ENCODE measurements at places on chromosomes 4 and X.

GRCh38 chr4:83644677-83645659 is 109.1 kb downstream of the GPAT3 start:
- DNase-seq: no peak

DNA sequence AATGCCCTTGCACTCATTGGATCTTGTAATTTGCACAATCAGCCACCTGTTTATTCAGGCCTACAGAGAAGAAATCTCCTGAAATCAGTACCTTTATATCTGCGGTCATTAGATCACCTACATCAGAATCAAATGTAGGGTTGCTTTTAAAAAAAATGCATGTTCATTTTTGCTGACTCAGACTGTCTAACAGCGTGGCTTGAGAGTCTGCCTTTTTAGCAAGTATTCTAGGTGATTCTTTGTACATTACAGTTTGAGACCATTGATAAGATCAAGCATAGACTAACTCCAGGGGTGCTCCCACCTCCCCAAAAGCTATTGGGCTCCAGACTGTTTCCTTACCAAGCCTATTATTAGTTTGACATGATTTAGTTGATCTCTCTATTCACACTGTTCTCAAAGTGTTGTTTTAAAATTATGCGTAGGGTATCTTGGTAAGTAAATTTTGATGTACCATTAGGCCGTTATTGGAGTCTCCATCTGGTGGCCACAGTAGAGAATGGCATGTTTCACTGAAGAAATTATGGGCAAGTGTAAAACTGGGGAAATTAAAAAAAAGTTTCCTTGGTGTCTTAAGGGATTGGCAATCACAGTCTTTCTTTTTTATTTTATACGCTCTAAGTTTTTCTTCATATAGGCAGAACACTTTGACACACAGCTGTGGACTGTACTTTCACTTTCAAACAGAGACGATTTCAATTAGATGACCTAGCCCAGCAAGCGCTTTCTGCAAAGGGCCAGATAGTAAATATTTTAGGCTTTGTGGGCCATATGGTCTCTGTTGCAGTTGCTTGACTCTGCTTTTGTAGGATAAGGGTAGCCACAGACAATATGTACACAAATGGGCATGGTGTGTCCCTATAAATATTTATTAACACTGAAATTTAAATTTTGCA is 33.7 kb upstream of the MSL3 start:
- no peak for DNase-seq

GRCh38 chrX:74865725-74866124 is 59.5 kb downstream of the NEXMIF start:
- DNase-seq: no peak

DNA sequence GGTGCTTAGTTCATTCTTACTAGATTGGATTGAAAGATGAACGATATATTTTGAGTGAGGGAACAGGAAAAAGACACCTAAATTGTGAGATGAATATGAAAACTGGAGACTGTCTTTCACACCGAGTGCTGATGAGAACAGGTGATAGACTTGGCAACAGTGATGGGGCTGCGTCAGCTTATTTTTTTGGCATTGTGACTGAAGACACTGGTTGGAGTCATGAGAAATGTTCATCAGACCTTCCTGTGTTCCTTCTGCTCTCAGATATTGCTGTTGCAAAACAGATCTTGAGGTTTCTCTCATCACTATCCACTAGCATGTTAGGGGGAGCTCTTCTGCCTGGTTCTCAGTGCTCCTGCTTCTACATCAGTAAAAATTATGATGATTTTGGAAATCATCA is 124.2 kb upstream of the KCNIP4 start:
- DNase-seq: no peak

DNA sequence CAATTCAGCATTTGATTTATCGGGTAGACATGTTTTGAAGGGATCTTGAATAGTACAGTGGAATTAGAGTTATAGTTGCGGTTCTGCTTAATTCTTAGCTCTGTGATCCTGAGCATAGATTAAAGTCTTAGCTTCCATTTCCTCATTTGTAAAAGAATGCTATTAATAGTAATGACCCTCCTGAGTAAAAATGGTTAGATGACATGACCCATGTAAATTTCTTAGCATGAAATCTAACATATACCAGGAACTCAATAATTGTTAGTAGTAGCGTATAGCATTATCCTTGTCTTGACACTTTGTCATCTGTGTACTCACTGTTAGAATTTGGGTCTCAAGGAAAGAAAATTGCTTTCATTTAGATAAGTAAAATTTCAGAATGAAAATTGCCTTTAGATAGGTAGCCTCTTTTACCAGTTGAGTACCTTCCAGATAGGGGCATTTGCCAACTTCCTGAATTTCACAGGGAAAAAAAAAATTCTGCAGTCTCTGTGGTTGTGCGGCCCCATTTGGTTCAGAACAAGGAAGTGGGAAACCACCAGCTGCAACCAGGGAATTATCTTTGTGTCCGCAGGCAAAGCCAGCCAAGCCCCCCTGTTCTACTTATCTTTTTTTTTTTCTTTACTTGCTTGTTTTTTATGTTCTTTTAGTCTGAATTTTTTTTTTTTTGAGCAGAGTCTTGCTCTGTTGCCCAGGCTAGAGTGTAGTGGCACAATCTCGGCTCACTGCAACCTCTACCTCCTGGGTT is 86.9 kb downstream of the TMEM164 start:
- DNase-seq: no peak

DNA sequence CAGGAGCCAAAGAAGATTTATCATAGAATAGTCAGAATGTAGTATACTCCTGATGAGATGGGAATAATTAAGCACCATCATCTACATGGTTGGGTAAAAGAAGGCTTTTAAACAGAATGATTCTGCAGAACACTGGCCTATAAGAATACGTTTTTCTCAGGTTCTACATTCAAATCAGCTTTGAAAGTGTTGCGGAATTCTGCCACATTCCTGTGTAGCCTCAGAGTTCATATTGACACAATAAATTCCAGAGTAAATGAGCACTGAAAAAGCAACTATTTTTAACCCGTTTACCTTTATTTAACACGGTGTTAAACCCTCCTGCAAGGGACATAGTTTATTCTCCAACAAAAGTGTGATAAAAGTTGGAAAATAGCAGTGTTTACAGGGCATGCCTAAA is 950.2 kb upstream of the SLIT2 start:
- no peak for DNase-seq

- DNase-seq: no peak
These were observed 160.9 kb downstream of the SMIM20 start for GRCh38 chr4:26074712-26075430.

DNA sequence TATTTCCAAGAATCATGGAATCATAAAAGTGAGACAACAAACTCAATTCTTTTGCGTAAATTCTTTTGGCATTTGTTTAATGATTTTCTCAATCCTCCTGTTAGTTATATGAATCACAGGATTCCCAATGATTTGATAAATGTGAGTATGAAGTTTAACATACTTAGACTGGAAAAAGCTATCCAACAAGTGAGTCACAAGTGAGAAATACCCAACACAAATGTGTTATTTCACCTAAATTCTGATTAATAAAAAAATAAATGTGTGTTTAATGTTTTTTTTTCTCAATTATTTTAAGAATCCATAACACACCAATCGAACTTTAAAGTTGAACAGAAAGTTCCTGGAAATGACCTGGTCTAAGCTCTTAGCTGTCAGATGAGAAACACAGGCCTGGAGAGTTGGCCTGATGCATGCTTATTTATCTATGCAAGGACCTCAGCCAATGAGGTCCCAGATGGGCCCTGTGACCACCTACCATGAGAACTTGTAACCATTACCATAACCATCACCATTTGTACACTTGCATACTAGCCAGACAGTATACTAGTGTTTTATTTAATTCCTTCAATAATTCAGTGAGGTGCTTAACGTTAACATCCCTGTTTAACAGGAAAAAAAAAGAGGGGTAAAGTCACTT is 386.7 kb downstream of the SPRY1 start:
- no peak for DNase-seq

- no peak for DNase-seq
These were observed 133.4 kb downstream of the ADGRL3 start for GRCh38 chr4:61333490-61333889.

- no peak for DNase-seq
These were observed 27.7 kb downstream of the UVSSA start for GRCh38 chr4:1374706-1375045.

DNA sequence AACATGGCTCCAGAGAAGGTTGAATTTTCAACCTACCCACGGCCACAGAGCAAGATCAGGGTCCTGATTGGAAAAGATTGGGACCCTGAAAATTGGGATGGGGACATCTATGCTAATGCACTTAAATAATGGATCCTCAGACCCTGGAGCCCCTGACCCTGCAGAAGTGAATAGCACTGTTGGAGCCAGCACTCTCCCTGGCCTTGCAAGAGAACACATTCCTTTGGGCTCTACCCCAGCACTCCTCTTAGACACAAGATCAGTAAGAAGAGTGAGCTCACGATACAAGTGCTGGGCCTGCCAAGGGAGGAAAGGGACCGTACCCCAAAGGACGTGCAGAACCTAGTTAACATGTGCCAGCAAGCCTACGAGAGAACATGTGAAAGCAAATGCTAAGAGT is 19.9 kb downstream of the CXCL13 start:
- DNase-seq: no peak

GRCh38 chr4:55409468-55410171 is 13.9 kb downstream of the TMEM165 start:
- no peak for DNase-seq

- no peak for DNase-seq
These were observed 46.2 kb downstream of the GPC4 start for GRCh38 chrX:133369065-133369464.

GRCh38 chrX:30906726-30907125 is 17.7 kb upstream of the TAB3 start:
- DNase-seq: no peak

- DNase-seq: no peak
These were observed 90.9 kb downstream of the ZNF827 start for GRCh38 chr4:145847764-145848163.

- no peak for DNase-seq
These were observed 412.1 kb downstream of the UBE2NL start for GRCh38 chrX:144295921-144296320.

DNA sequence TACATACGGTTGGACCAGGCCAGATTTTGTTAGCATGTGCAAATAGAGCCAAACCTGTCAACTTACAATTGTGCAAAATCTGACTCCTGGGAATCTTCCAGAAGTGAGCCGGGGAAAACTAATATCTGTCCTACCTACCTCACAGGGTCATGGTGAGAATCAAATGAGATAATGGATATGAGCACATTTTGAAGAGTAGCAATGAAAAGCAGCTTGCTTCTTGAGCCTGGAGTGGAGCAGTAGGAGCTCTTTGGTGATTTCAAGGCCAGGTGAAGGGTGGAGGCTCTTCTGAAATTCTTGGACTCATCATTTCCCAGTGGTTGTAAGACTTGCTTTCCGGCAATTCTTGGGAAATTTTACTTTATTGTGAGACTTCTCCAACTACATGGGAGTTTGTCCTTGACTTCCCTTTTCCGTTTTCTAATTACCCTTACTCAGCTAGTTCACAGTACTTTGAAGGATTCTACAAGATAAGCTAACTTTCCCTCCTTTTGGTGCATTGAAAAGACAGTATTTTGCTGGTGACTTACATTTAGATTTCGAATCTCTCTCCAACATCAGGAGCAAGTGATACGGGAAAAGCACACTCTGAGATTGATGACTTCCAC is 12.2 kb downstream of the PLAC1 start:
- DNase-seq: no peak

GRCh38 chrX:25383196-25383595 is 367.4 kb upstream of the ARX start:
- no peak for DNase-seq
